DMS 273 treated with DMSO at 0.1 percent for 48 hours (cell line): ENCODE measurements at places on chromosomes 12 and 14.

DNA sequence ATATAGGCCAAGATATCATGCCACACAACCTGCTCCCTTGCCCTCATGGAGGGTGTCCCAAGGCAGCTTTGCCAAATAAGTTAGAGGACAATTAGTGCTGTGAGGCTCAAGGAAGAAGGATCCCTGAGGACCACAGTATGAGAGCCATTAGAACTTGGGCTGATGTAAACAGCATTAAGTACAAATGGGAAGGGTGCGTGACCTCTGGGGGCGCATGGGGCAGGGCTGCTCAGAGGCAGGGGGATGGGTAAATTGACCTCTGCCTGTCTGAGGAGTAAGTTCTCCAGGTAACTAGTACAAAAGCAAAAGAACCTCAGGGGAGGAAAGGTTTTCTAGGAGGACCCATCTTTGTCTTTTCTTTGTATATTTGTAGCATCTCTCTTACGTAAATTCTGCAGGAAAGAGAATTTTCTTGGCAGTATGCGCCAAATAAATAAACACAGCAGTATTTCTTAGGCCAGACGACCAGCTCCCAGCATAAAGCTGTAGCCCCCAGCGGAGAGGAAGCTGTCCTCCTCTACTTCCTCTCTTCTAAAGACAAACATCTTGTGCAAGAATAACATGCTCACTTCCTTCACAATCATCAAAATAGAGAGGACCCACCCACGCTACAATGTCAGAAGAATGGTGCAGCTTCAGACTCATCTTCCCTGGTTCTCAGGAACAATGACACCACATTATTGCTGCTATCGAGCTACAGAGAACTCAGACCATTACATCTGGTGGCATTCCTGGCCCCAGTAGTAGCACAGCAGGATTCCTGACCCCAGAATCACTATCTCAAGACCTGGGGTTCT, 16.4 kb upstream of the VWF start:
- DNase-seq = no peak

GRCh38 chr14:39762576-39763401, 330.6 kb upstream of the FBXO33 start:
- no peak for DNase-seq

- DNase-seq = no peak
These were observed 306.6 kb upstream of the TMPO start for GRCh38 chr12:98208816-98209215.

DNA sequence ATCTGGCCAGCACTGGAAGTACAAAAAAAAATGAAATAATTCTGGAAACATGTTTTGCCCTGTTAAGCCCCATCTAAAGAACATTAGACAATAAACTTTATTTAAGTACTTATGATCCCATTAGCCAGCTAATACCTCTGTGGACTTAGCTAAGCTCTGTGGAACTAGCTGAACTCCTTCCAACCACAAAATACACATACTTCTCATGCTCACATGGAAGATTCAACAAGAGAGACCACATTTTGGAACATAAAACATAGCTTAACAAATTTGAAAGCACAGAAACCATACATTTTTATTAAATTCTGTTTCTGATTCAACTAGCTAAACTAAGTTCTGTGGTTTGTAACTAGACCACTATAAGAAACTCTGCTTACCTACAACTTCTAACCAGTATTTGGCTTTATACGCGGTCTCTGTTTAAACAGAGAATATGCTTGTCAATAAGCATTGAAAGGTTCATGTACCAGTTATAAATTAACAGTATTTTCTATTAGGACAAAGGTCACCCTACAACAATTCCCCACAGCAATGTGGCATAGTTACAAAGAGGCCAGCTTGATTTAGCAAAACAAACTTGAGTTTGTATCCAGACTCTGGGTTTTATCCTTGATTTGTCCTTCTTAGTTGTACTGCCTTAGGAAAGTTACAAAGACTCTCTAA, 300.1 kb downstream of the C12orf50 start:
- no peak for DNase-seq

- DNase-seq = peak; percentile 95
These were observed 53.6 kb downstream of the ARF6 start for GRCh38 chr14:49946320-49947141.

GRCh38 chr12:55705782-55706402, 1.8 kb downstream of the ITGA7 start:
- no peak for DNase-seq

DNA sequence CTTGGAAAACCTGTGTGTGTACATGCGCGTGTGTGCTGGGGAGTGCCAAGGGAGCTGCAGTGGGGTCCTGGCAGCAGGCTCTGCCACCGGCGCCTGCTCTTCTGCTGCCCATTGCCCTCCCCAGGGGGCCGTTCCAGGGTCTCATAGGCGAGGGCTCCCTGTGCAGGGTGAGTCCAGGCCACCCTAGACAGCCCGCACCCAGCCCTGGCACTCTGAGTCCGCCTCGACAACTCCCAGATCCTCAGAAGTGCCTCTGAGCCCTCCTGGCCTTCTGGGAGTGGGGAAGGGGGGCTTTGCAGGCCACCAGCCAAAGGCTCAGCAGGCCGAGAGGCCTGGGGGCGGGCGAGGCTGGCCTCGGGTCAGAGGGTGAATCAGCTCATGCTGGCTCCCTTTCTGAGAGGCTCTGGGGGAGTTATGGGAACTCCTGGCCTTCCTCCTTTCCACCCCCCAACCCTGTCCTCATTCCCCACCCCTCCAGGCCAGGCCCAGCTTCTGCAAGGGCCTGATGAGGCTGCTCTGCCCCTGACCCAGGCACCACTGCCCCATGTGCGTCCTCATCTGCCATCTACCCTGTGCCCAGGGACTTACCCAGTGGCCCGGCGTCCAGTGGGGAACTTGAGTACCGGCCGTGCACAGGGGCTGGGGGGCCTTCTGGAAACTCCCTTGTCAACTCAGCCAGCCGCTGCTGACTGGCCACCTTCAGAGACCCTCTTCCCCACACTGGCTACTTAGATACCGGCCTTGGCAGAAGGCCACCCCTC, 2.1 kb upstream of the TEDC1 start:
- DNase-seq = no peak

DNA sequence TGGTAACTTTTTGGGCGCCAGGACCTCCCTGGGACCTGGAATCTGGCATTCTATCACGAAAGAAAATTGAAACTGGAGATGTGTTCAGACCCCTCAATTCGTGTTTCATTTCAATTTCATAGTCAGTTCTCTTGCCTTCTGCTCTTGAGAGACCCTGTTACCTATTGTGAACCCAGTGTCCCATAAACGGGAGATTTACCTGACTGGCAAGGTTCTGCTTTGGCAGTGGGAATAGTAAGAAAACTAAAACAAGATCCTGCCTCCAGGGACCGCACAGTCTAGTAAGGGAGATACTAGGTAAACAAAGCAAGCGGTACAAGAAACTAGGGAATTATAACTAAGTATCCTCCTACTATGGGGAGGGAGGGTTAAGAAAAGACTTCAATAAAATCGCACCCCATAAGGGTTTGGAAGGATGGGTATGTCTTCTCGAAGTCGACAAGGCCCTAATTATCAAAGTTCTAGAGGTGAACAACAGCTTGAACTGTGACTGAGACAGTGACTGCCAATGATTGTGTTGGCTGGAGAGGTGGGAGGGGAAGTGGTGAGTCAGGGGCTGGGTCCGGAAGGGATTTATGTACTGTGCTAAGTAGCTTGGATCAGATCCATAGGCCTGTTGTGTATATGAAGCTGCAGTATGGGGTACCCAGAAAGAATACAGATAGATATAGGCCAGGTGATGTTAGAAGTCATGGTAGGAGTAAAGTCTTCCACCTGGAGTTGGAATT, 754 bp downstream of the ACSS3 start:
- DNase-seq = no peak

DNA sequence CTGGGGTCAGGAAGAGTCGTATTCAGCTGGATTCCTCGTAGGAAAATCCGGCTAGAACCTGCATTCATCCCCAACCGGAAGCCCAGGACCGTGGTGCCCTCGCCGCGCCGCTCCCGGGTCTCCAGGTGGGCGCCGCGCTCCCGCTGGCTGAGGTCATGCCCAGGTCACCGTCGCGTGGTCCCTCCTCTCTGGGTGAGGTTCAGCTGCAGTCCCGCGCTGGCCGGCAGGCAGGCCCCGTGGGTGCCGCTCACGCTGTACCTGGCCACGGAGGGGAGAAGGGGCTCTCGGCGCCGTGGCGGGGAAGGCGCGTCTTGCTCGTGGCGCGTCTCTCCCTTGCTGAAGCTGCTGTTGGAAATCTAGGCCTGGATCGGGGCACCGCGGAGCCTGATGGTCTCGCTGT, 44.5 kb downstream of the LRTM2 start:
- DNase-seq = no peak

GRCh38 chr12:71476513-71476912, 36.9 kb downstream of the LGR5 start:
- DNase-seq = no peak

- DNase-seq = no peak
These were observed 28.0 kb downstream of the VPS37B start for GRCh38 chr12:122867691-122868461.

- DNase-seq = no peak
These were observed 148.9 kb downstream of the PCNX1 start for GRCh38 chr14:71056168-71056567.

- DNase-seq = no peak
These were observed at the start of gene CCDC77 for GRCh38 chr12:401235-402028. Gene CCDC77 (plus strand): TSS chr12:401644. CDS start chr12:409384, 7,740 bp downstream.

GRCh38 chr14:104882991-104883660, 18.1 kb downstream of the CEP170B start:
- DNase-seq = no peak

DNA sequence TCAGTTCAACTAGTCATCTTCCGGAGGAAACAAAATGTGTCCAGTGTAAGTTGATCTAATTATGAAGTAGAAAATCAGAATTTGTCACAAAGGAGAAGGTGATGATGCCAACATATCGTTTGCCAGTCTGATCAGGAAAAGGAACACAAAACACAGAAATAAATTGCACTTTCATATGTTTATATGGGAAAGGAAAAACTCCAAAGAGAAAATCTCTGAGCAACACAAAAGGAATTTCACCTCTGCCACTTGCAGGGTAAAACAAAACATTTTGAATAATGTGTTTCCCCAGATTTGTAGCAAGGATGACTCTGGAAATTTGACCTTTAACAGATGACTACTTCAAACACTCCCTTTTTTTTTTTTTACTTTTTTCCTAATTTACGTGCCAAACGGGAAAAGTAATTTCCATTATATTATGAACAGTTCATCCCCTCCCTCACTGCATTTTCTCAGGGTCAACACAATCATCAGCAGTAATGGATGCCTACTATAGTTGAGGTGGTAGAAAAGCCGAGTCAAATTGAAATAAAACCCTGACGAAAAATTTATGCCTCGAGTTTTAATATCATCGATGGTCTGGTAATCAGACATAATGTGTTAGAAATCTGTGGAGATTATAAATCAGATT, 25.6 kb downstream of the MGAT4C start:
- no peak for DNase-seq

DNA sequence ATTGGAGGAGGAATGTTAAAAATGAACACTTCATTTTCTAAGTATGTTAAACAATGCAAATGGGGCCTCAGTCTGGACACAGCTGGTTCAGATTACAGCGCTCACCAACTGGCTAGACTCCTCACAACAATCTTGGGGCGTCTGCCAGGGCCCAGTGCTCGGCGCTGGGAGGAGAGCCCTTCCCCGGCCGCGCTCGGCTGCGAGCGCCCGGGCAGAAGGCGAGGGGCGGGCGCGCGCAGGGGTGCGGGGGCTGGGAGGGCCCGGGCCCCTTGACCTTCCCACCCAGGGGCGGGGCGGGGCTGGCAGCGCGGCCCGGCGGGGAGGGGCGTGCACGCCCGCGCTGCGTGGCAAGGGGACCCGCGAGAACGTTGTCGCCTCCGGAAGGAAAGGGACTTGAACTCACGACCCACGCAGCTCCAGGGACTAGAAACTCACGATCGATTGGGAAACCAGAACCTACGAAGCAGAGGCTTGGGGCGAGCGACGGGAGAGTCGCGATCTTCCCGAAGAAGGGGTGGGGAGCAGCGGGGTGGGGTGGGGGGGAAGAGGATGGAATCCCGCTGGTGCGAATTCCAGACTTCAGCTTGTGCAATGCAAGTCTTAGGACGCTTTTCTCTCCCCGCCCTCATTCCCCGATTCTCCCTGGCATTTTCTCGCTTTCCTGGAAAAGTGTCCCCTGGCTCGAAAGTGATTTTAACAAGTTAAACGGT, at the start of gene FBLN5:
TSS of gene FBLN5 (minus strand) at position 220 of the 710 bp plus-strand sequence. CDS start 465 bp downstream, outside the sequence.
- no peak for DNase-seq

DNA sequence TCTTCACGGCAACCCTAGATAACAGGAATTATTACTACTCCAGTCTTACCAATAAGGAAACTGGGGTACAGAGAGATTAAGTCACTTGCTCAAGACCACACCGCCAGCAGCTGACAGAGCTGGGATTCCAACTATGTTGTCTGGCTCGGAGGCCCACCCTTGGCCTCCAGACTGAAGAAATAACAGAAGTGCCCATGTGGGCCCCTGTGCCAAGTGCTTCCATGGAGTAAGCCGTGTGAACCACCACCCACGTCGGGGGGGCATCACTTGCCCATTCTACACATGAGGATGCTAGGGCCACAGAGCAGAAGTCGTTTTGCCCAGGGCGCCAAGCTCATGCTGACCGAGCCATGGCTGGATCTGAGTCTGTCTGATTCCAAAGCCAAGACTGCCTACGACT, 926 bp upstream of the CMKLR1 start:
- DNase-seq = no peak

- DNase-seq = no peak
These were observed 2.6 kb downstream of the SMIM41 start for GRCh38 chr12:52082026-52082668.

DNA sequence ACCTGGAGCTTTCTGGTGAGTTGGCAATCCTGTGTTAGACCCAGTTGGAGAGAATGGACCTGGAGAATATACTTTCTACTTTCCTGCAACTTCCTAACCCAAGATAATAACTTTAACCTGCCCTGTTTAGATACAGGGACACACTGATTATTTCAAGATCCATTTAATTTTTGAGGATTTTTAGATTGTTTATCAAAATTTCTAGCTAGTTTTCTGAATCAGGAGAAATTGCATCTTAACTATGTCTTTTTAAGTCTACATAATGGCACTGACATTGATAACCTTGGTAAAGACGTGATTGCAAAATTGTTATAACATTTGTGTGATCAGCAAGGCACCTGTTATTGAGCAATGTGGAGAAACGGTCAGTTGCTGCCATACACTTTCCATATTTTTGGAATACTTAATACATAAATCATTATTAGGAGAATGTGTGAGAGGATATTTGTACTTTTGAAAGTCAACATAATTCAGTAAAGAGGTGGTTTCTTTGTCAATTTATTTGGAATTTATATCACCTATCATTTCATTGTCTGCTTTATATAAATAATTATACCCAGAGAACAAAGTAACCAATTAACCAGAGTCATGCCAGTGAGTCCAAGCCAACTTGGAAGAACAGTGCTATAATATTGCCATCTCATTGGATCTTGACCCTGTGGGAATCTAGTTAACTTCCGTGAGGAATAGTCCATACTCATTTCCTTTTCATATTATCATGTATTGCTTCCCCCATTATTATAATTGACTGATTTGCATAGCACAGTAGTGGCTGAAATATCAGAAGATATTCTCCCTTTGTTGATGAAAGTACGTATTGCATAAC, 28.4 kb downstream of the NFYB start:
- DNase-seq = no peak

- no peak for DNase-seq
These were observed 24.8 kb downstream of the CHD8 start for GRCh38 chr14:21431126-21431525.

- DNase-seq = no peak
These were observed 68.0 kb downstream of the DIP2B start for GRCh38 chr12:50572760-50573159.

- DNase-seq = no peak
These were observed 342.5 kb downstream of the EMP1 start for GRCh38 chr12:13539051-13539450.

GRCh38 chr12:44377443-44378187, 498.5 kb downstream of the NELL2 start:
- DNase-seq = peak; percentile 35
